IPS DF 6.9 (cell line): ENCODE measurements at places on chromosomes 4 and X.
A peak's percentile ranks its signal among the peaks of the same experiment; 100 is the strongest.

- DNase-seq: no peak
Observed at GRCh38 chrX:34557733-34558132, 99.4 kb downstream of the TMEM47 start.

GRCh38 chrX:26822448-26822847 is 606.5 kb downstream of the MAGEB5 start:
- DNase-seq: no peak

DNA sequence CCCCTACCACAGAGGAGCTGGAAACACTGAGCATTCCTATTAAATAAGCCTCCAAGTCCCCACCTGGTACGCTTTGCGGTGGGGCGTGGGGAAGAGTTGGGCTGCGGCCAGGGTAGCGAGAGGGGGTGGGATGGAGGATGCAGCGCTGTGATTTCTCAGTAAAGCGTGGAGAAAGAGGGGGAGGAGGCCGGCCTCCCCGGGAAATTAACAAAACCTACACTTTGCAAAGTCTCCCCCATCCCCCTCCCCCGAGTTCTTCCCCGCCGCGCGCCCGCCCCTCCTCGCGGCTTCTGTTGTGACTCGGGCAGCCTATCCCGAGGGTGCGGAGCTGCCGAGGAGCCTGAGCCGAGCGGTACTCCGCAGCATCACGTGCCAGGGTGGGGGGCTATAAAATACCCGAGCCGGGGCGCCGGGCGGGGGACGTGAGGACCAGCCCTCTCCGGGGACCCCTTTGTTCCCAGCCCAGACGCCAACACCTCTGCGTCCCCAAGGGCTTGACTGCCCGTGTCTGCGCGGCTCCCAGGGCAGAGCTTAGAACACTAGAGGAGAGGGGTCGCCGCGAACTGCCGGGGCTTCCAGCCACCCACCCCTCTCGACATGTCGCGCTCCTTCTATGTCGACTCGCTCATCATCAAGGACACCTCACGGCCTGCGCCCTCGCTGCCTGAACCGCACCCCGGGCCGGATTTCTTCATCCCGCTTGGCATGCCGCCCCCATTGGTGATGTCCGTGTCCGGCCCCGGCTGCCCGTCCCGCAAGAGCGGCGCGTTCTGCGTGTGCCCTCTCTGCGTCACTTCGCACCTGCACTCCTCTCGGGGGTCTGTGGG is at the start of gene GSX2:
Gene GSX2 (plus strand): TSS at position 416 of the 827 bp plus-strand sequence. CDS start 182 bp downstream, at position 598.
- no peak for DNase-seq

DNA sequence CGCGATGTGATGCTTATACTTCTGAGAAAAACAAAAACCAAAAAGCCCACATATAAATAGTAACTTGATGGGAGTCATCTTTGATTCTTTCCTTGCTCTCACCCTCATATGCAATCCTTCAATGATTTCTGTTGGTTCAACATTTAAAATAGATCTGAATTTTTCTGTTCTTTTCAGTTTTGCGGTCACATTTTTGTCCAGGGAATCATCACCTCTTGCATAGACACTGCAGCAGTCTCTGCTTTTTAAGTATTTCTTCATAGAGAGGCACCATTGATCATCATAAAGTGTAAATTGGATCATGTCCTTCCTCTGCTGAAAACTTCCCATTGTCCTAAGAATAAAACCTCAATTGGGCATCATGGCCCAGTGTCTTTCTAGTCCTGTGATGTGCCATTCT is 81.1 kb upstream of the SLC4A4 start:
- DNase-seq: no peak

DNA sequence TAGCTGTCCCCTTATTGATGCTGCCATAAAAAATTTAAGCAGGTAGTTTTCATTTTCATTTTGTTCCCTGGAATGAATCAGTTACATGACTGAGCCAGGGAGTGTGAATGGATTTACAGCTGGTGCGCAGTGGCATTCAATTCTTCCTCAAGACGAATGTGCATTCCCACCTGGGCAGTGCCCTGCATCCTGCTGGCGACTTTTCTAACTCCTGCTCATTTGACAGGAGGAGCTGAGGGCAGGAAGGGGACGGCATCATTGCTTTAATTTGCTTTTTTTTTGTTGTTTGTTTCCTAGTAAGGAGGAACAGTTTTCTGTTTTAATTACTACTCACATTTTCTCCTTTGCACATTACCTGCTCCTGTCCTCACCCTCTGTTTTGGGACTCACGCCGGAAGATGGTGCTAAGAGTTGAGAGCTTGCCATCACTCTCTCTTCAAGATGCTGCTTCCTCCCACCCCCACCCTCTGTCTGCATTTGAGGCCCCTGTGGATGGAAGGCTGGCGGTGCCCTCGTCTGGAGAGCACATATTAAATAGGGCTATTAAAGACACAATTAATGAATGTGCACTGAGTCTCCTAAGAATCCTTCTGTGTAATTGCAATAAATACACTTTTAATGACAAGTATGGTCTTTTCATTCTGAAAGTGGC is 35.8 kb downstream of the PSAPL1 start:
- DNase-seq: no peak

- DNase-seq: no peak
Observed at GRCh38 chr4:110849461-110849860, 226.6 kb upstream of the PITX2 start.

DNA sequence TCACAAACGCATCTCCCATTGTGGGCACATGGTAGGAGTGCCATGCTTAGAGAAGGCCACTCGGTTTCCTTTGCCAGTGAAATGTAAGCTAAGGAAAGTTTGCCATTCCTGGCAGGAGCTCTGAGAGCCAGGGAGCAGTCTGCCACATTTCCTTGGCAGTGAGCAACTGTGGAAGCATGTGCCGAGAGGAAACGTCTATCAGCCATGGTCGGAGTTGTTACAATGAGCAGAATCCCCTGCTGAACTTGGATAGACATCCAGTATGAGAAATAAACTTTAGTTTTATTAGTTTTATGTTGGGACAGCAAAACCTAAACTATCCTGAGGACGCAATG is 51.1 kb downstream of the ENOPH1 start:
- no peak for DNase-seq

GRCh38 chrX:34875204-34875603 is 67.4 kb upstream of the FAM47B start:
- DNase-seq: no peak

DNA sequence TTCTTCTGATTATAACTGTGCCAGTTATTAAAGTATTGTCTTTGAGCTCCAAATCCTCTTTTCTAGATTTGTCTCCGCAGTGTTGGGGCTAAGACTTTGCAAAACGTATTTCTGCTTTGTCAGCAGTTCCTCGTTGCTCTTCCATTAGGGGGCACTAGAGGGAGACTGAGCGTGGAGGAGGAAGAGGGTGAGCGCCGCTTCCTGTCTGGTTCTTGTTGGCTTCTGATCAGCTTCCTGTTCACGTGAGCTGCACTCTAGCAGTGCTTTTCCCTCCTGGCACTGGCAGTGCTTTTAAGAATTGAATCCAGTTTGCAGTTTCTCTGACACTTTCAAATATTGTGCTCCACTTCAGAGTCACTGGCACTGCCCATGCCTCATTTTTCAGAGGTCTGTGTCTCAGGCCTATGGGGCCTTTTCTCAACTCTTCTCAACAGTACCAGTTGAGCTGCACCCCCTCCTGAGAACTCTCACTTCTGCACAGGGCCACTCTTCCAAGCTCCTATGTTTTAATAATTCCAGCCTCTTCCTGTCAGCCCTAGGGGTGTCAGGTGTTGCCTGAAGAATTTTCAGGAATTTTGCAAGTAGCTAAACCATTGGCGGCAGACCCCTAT is 54.4 kb upstream of the LCORL start:
- peak; percentile 29 for DNase-seq

DNA sequence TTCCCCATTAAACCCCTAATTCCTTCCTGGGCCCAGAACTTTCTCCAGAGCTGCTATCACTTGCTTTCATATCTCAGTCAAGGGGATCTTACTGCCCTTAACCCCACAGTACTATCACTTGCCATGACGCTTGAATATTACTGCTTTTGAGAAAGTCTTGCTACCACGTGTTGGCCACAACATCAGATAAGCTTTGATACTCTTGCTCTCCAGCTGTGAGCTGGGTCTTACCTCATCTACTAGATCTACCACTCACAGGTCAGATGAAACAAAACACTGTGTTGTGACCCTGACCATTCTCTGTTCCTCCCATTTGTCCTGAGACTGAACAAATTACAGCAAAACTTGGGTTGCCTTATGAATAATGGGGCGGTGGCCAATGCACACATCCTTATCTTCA is 12.1 kb upstream of the TAPT1 start:
- DNase-seq: no peak

- no peak for DNase-seq
Observed at GRCh38 chr4:73172161-73172560, 86.4 kb downstream of the ANKRD17 start.

GRCh38 chr4:87239821-87240220 is 19.4 kb upstream of the KLHL8 start:
- no peak for DNase-seq

- DNase-seq: no peak
Observed at GRCh38 chr4:35697210-35697736, 547.0 kb downstream of the ARAP2 start.

DNA sequence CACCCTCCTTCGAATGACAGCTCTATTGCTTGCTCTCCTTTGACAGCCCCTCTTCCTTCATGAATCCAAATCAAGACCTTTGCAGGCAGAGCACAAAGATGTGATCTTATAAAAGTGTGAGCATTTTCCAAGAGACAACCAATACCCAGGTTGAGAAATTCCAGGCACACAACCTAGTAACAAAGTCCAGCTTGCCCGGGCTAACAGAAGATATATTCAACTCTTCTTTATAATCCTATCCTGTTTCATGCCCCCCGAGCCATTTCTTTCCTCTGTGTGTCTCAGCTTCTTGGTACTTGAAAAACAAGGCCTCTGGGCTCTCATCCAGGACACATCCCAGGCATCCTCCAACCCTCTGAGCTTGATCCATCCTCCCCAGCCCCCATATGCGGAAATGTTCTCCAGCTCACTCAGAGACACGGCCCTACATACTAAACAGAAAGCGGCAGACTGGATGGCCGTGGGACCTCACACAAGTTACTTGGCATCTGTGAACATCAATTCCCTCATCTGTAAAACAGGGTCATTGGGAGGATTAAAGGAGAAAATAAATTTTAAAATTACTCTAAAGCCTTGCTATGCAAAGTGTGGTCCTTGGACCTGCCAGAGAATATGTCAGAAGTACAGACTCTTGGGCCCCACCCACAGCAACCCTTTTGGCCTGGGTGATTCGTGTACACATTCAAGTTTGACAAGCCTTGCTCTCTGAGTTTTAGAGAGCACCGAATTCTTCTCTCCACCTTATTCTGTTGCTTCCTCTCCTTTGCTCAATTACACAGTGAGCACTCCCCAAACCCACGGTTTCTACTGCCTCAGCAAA is 627.0 kb downstream of the BCOR start:
- no peak for DNase-seq

GRCh38 chr4:177569434-177569833 is 127.2 kb upstream of the AGA start:
- DNase-seq: no peak

- no peak for DNase-seq
Observed at GRCh38 chr4:33882246-33882990, 2361.9 kb downstream of the ARAP2 start.

DNA sequence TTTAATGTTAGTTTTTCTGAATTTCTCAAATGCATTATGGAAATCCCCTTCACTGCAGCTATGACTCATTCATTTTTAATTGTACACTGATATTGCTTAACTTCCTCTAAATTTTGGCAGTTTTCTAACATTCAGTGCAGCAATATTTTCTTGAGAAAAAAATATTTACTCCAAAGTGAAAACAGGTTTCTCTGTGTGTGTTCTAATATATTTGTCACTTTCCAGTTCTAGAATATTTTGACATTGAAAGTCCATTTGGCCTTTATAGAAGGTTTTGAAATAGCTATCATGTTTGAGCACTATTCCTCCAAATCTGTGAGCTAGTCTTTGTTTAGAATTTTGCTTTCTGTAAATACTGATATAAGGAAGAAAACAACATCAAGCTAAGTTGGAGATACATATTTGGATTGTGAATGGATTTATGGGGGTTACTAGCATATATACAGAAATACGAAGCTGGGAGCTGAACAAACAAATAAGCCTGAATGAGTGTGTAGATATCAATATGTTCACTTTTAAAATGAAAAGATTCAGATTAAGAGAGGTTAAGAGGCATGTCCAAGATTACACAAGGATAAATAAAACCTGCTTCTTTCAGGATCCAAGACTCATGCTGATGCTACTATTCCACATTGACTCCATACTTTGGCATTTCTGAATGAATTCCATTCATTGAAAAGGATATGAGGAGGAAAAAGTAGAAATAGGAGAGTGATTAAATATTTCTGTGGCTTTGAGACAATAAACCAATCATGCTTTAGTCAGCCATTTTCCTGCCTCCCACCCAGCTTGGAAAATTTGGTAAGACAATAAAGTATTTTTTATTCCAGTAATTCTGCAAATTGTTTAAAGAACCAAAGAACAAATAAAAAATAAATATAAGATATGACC is 57.3 kb upstream of the SLIT2 start:
- no peak for DNase-seq

DNA sequence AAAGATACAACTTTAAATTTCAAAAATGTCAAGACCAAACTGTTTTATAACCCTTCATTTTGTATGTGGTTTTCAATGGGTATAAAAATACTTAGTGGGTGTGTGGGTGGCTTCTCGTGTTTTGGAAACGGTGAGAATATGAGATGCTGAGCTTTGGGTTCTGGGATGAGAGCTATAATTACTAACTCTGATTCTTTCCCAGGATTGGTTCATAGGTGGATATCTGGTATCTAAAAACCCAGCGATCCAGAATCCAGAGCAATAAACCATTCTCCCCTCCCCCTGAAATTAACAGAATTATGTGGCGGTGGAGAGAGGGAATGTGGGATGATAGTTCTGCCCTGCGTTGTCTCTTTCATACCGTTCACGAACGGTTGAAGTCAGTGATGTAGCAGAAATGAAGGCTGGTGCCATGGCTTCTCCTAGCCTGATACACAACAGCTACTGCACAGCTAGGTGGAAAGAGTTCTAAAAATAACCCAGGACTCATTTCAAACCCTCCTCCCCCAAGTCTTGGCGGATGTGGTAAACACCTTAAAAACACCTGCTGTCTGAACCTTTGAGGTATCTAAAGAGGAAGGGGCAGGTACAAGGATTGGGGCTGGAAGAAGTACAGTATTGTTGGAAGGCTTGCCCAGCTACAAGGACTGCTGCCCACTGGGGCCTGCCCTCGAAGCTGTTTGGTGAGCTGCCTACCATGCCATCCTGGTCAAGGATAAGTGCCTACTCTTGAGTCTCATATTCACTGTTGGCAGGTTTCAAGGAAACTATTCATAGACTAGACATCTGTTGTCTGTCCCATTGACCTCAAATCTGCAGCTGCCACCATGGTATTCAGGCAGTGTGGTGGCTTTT is 44.5 kb downstream of the SEPTIN11 start:
- DNase-seq: no peak
